ENCODE measurements at places on chromosomes 4 and X. TPM values are rescaled to one million over a fixed set of nuclear protein-coding genes. Genes with fewer than 3 reads are reported as not detected.

GRCh38 chr4:99207911-99208718, 10.9 kb downstream of the ADH6 start:
- H3K27me3 ChIP-seq, result no peaks in the 10 kb centered on the region
- H3K4me3 ChIP-seq, result no peak overlapping the region
- no peak overlapping the region for H3K27ac ChIP-seq
- no peaks in the 10 kb centered on the region for H3K36me3 ChIP-seq
- DNase-seq, result no peak

DNA sequence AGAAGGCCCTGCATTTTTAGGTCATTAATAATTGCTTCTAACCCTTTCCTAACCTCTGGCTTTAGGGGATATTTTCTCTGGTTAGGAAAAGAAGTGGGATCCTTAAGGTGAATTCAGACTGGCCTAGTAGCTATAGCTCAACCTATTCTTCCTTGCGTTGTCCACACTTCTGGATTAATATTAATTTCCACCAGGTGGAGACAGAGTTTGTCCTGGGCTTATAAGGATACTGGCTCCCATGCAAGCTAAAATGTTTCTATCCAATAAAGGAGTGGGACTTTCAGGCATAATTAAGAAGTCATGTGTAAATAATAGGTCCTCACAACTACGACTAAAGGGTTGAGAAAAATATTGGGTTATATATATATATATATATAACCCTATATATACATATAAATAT, 860.0 kb upstream of the POU3F4 start:
- no peak overlapping the region for H3K4me3 ChIP-seq
- no peak overlapping the region for H3K27ac ChIP-seq
- DNase-seq, result no peak
- H3K4me1 ChIP-seq, result no peaks in the 10 kb centered on the region
- H3K36me3 ChIP-seq, result no peaks in the 10 kb centered on the region

- no peaks in the 10 kb centered on the region for H3K36me3 ChIP-seq
- H3K27ac ChIP-seq, result no peak overlapping the region
- no peaks in the 10 kb centered on the region for H3K27me3 ChIP-seq
- no peak overlapping the region for H3K4me3 ChIP-seq
- H3K4me1 ChIP-seq, result no peaks in the 10 kb centered on the region
Measured at GRCh38 chr4:180665994-180666824, 1577.0 kb upstream of the TENM3 start.

DNA sequence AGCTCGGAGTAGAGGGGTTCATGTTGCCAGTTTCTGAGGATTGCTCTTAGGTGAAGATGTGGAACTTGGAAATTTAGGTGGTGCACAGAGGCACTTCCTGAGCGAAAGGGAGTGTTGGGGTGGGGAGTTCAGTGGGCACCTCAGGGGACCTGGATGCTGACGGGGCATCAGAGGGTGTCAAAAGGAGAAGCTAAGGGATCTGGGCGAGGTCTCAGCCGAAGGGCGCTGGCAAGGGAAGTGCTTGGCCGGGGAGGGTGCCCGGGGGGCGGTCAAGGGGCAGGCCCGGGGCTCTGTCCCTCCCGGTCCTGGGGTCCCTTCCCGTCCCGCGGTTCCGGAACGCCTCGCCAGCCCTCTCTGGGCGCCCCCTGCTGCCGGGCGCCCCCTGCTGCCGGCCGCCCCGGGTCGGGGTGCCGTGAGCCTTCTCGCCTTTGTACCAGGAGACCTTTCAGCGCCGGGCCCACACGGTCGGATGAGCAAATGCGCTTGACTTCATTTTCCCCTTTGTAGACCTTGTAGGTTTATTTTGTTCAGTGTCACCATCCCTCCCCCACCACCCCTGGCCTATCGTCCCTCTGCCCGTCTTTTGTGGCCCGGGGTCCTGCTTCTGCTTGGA, 3.0 kb upstream of the PHOX2B start:
- no peak for DNase-seq
- no peaks in the 10 kb centered on the region for H3K36me3 ChIP-seq
- no peak overlapping the region for H3K4me3 ChIP-seq
- H3K4me1 ChIP-seq, result no peaks in the 10 kb centered on the region
- H3K27me3 ChIP-seq, result peaks cover 55% of the 10 kb centered on the region

GRCh38 chr4:13920111-13920875, 292.8 kb upstream of the BOD1L1 start:
- no peaks in the 10 kb centered on the region for H3K27me3 ChIP-seq
- H3K36me3 ChIP-seq, result no peaks in the 10 kb centered on the region
- no peak overlapping the region for H3K4me3 ChIP-seq

TRIM61 gene
- total RNA-seq, result 0.15 TPM

FAM149A gene
- total RNA-seq, result 21.8 TPM

DNA sequence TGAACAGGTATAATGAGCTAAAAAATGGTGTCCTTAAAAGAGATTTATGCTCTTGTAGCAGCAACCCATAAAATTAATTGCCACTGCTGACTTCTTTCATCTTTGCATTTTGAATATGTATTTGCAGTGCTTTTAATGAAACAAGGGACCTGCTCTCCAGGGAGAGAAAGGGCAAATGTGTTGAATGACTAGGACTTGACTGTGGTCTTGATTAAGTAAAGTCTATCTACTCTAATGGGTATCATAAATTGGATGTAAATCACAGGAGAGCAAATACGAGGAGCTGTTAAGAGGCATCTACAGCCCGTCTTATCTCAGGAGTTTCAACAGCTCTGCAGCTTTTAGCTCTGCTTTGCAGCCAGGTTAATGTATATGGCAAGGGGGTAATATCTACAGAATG, 216.4 kb downstream of the PALLD start:
- H3K27me3 ChIP-seq, result no peaks in the 10 kb centered on the region
- peaks cover 4% of the 10 kb centered on the region for H3K4me1 ChIP-seq
- no peak overlapping the region for H3K4me3 ChIP-seq
- H3K27ac ChIP-seq, result no peak overlapping the region
- H3K36me3 ChIP-seq, result no peaks in the 10 kb centered on the region

SLC38A5 gene
- total RNA-seq, result 91.9 TPM

CENPVL1 gene
- not detected for total RNA-seq

- H3K36me3 ChIP-seq, result no peaks in the 10 kb centered on the region
- no peak for DNase-seq
- no peak overlapping the region for H3K4me3 ChIP-seq
- H3K4me1 ChIP-seq, result no peaks in the 10 kb centered on the region
- H3K27me3 ChIP-seq, result no peaks in the 10 kb centered on the region
Measured at GRCh38 chrX:68365341-68365740, 68.0 kb downstream of the OPHN1 start.

DNA sequence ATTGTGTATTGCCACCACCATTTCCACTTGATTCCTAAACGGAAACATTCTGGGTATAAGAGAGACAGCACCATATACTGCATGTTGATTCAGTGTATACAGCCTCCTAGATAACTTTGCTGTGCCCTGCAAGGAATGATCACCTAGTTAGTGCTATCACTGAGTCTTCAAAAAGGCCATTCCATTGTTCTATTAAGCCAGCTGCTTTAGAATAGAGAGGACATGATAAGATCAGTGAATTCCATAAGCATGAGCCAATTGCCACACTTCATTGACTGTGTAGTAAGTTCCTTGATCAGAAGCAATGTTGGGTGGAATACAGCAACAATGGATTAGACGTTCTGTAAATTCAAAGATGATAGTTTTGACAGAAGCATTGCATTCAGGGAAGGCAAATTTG, 1047.3 kb downstream of the PCDH18 start:
- H3K36me3 ChIP-seq, result no peaks in the 10 kb centered on the region
- H3K4me3 ChIP-seq, result no peak overlapping the region
- H3K27ac ChIP-seq, result no peak overlapping the region

GRCh38 chr4:46999566-46999965, 6.2 kb upstream of the GABRA4 start:
- H3K4me1 ChIP-seq, result no peaks in the 10 kb centered on the region
- no peaks in the 10 kb centered on the region for H3K36me3 ChIP-seq
- no peak overlapping the region for H3K27ac ChIP-seq
- H3K4me3 ChIP-seq, result no peak overlapping the region
- DNase-seq, result no peak
- H3K27me3 ChIP-seq, result no peaks in the 10 kb centered on the region

- no peak overlapping the region for H3K4me3 ChIP-seq
- H3K36me3 ChIP-seq, result no peaks in the 10 kb centered on the region
- DNase-seq, result no peak
- no peak overlapping the region for H3K27ac ChIP-seq
- no peaks in the 10 kb centered on the region for H3K4me1 ChIP-seq
- H3K27me3 ChIP-seq, result no peaks in the 10 kb centered on the region
Measured at GRCh38 chr4:45043911-45044310, 317.6 kb upstream of the GNPDA2 start.

SYTL4 gene
- total RNA-seq, result 10.0 TPM

DNA sequence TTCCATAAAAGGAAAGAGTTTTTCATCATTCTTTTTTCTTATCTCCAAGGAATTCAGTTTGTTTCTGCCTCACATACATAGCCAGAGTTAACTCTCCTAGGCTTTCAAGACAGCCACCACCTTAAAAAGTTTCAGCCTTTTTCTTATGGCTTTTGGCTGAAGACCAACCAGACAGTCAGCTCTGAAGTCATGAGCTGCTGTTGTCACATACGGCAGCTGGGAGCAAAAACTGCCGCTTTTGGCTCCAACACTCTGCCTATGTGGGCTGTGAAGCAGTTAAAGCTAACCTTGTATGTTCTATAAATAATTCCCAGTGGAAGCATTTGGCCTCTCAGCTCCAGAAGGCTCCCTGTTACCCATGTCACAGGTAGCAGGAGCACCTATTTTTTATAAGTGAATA, 104.1 kb downstream of the KLHL4 start:
- no peaks in the 10 kb centered on the region for H3K4me1 ChIP-seq
- H3K4me3 ChIP-seq, result no peak overlapping the region
- no peaks in the 10 kb centered on the region for H3K36me3 ChIP-seq

PAGE5 gene
- not detected for total RNA-seq

MOB1B gene
- 7.3 TPM for total RNA-seq

GRCh38 chr4:163614866-163615265, 120.4 kb downstream of the TMA16 start:
- no peak for DNase-seq
- H3K27ac ChIP-seq, result no peak overlapping the region

DNA sequence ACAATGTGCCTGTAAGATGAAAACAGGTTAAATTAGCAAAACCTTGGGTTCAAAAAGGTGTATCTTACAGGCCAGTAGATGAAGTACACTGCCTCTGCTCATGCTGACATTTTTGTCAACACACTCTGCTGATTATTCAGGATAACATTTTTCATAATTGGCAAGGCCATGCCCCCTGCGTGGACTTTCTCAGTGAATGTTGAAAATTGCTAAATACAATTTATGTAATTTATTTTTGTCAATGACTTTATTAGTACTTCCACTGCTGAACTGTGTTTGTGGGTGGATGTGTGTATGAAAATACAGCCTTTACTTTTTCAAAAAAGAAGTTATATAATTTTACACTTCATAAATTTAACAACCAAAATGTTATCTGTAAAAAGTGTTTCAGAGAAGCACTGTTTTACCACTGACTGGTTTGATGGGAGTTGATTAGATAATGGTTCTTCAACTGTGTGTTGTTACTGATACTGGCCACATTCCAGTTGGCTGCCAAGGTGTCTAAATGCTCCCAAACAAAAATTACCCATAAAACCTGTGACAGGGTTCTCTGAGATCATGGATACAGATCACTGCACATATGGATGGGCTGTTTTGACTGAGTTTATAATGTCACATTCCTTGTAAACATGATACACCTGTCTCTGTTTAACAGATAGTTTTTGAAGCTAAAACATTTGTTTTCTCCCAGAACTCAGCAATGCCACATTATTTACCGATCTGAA, 151.9 kb upstream of the SLC7A11 start:
- DNase-seq, result no peak
- H3K27me3 ChIP-seq, result no peaks in the 10 kb centered on the region

IL1RAPL2 gene
- total RNA-seq, result not detected

RNF212 gene
- total RNA-seq, result 14.1 TPM

DNA sequence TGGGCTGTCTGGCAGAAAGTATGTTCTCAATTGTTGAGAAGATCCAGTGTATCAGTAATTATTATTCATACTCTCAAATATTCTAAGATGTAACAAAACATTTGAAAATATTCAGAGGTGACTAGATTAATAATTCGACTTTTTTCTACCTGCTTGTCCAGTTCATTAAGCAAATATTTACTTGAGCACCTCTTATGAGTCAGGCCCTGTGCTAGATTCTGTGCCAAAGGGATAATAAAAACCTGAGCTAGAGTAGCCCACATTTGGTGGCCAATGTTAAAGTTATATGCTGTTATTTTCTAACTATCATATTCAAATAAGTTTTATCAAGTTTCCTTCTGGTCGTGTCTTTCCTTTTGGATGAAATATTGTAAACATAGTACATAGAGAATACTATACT, 58.5 kb downstream of the ARHGAP10 start:
- no peak overlapping the region for H3K27ac ChIP-seq
- no peaks in the 10 kb centered on the region for H3K27me3 ChIP-seq
- peaks cover 44% of the 10 kb centered on the region for H3K4me1 ChIP-seq
- H3K36me3 ChIP-seq, result no peaks in the 10 kb centered on the region
- no peak overlapping the region for H3K4me3 ChIP-seq

TIMM17B gene
- 25.3 TPM for total RNA-seq

All from pancreas (tissue), 10 donors.